ENCODE measurements at places on chromosomes 7 and 10.

- no peak for DNase-seq
Observed at GRCh38 chr7:112572669-112573301, 92.0 kb downstream of the LSMEM1 start.

DNA sequence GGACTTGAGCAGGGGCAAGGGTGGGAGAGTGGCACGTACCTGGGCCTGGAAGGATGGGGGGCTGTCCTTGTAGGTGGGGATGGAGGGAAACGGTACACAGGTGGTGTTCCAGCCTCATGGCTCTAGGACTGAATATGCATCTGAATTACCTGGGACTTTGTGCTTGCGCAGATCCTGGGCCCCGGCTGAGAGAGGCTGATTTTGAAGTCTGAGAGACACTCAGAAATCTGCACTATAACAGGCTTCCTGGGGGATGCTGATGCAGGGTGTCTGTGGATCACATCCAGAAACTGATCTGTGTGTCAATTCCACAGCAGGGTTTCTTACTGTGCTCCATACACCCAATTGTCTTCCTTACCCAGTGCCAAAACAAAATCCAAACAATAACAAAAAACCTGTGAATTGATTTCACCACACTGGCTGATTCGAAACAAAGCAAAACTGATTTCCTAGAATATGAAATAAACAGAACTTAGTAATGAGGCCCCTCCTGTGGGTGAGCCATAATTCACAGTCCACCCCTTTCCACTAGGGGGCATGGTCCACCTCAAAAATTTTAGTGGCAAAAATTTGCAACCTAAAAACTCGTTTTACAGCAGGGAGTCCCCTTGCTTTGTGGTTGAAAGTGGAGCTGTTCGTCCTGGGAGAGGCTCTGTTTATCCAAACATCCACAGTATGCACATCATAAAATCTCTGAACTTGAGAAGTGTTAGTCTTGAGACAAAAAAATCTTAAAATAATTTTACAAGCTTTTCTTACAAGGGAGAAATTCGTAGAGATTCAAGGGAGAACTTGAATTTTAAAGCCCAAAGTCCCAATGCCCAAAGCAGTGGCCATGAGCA, 32.0 kb upstream of the PLEKHA1 start:
- DNase-seq: peak; percentile 5

DNA sequence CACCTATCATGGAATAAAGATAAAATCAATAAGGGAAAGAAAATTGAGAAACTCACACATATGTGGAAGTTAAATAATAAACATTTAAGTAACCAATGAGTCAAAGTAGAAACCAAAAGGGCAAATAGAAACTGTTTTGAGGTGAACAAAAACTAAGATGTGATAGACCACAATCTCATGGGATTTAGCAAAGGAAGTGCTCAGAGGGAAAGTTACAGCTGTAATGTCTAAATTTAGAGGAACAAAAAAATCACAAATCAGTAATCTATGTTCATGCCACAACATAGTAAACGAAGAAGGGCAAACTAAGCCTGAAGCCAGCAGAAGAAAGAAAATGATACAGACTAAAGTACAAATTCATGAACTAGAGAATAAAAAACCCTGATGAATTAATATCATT, 16.3 kb downstream of the CYP3A4 start:
- no peak for DNase-seq

DNA sequence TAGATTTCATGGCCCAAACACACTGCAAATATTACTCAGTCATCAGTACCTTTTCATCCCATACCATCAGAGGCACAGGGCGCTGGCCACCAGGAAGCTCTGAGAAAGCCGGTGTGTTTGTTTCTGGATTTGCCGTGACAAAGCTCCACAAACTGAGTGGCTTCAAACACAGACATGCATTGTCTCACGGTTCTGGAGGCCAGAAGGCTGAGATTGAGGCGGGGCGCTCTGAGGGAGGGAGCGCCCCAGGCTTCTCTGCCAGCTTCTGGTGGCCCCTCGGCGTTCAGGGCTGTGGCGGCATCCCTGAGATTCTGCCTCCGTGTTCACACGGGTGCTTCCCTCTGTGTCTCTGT, 3.7 kb upstream of the TTYH3 start:
- DNase-seq: no peak

- no peak for DNase-seq
Observed at GRCh38 chr10:17655567-17656146, 11.7 kb downstream of the STAM start.
